ENCODE measurements at places on chromosomes 13 and 19.

- DNase-seq: no peak
Observed at GRCh38 chr19:15285896-15286591, 46.3 kb downstream of the BRD4 start.

GRCh38 chr13:30026093-30026492, 175.7 kb upstream of the UBL3 start:
- no peak for DNase-seq

DNA sequence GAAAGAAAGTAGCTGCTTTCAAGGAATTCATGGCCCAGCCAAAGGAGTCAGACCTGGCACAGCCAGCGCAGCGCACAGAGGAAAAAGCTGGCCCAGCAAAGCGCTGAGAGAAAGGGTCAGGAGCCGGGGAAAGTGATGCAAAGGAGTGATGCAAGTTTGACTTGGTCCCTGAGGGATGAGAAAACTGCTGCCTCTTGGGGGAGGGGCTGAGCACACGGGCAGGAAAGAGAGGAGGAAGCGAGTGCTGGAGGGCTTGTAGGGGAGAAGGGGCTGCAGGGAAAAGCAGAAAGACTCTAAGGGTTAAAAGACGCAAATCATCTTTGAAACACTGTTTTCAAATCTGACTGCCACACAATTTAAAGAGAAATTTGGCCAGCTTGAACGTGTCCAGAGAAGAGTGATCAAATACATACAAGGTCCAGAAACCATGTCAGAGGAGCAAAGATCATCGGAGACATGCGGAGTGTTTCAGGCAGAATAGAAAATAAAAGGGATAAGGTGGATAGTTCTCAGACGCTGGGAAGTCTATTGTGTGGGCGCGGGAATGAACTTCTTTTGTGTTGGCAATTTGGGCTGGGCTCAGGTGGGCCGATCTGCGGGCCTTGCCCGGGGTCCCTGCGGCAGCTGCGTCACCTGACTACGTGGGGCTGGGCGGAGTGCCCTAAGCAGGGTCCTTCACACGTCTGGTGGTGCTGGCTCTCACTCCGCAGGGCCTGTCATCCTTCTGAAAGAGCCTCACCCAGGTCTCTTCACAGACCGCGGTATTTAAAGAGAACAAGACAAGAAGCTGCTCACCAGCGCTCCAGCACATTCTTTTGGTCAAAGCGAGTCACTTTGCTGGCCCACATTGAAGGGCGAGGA, 18.1 kb downstream of the N4BP2L1 start:
- peak; percentile 73 for DNase-seq

GRCh38 chr13:113854238-113855011, 9.5 kb downstream of the GAS6 start:
- DNase-seq: no peak

- peak; percentile 88 for DNase-seq
Observed at GRCh38 chr19:1250437-1251260, 2.3 kb downstream of the MIDN start.

DNA sequence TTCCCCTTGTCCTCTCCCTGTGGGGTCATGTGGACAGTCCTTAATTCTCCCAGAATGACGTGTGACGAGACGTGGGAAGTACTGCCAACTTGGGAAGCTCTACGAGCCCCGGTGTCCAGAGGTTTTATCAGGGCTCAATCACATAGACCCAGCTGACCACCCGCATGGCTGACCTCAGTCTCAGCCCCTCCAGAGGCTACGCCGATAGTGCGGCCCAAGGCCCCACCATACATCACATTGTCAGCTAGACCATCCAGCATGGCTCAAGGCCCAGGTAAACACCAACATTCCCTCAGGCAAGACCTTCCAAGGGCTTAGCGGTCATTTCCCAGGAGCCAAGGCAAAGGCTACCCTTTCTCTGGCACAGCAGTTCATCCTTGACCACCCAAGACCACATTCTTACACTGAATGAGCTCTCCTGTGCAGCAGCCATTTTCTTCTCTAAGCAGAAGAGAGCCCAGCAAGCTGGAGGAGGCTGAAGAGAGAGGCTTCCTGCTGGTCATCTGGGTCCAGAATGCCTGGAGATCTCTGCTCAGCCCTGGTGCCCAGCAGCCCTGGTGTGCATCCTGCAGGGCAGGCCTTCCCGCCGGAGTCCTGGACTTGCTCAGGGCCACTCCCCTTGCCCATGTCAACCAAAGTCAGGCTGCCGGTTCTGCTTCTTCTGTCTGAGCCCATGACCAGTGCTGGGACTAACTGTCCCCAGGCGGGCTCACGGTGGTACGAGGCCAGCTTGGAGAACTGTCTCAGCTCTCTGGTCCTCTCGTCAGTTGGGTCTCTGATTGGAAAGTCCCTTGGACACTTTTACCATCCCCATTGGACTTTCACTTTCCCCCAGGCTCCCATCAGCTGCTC, 7.9 kb upstream of the F10 start:
- DNase-seq: no peak

DNA sequence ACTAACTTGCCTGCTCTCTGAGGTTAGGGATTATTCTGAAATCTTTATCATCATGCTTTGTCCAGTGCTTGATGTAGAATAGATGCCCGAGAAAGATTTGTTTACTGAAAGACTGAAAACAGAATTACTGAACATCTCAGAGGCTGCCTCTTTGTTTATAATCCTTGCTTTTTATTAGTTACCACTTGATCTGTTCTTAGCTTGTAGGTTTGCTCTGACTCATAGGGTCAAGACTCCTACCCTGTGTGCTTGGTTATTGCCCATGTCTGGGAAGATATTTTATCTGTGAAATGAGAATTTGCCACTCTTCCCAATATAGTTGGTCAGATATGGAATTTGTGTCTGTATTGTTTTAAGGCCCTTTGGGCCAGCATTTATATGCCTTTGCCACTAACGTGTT, 675.3 kb downstream of the DIAPH3 start:
- DNase-seq: no peak

GRCh38 chr19:11138601-11139300, 16.8 kb downstream of the SPC24 start:
- DNase-seq: peak; percentile 88

DNA sequence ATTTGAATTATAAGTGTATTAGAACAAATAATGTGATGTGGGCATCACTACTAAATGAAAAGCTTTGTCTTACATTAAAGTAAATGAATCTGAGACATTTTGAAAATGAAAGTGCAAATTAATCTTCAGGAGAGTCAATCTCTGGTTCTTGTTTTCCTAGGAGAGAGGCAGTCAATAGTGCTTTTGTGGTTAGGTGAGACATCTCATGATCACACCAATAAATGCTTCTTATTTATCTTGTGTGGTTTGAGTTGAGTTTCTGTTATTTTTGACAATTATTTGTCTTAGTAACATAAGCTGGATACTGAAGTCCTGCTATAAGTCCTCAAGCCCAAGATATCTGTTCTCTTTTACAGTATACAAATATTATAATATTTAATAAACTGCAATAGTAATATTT, 1378.0 kb upstream of the PCDH9 start:
- no peak for DNase-seq

GRCh38 chr13:24512197-24512907, at the start of gene PARP4:
Gene PARP4 (minus strand): TSS chr13:24512778. CDS start chr13:24503776, 9,002 bp downstream.
- DNase-seq: peak; percentile 91

DNA sequence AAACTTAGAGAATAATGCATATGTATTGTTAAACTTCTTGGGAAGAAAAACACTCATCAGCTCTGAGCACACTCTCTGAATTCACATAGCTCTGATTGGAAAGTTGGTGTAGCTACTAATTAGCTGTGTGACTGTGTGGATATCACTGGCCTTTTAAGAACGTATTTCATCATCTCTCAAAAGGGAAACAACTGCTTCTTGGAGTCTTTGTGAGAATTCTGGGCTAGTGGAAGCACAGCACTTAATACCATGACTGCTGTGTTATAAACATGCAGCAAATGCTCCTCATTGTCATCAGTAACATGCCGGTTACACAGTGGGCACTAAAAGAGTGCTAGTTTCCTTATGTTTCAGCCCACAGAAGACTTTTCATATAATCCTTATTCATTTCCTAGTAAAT, 220.9 kb upstream of the CSNK1A1L start:
- no peak for DNase-seq

- DNase-seq: no peak
Observed at GRCh38 chr13:37456506-37456905, 142.1 kb downstream of the POSTN start.

DNA sequence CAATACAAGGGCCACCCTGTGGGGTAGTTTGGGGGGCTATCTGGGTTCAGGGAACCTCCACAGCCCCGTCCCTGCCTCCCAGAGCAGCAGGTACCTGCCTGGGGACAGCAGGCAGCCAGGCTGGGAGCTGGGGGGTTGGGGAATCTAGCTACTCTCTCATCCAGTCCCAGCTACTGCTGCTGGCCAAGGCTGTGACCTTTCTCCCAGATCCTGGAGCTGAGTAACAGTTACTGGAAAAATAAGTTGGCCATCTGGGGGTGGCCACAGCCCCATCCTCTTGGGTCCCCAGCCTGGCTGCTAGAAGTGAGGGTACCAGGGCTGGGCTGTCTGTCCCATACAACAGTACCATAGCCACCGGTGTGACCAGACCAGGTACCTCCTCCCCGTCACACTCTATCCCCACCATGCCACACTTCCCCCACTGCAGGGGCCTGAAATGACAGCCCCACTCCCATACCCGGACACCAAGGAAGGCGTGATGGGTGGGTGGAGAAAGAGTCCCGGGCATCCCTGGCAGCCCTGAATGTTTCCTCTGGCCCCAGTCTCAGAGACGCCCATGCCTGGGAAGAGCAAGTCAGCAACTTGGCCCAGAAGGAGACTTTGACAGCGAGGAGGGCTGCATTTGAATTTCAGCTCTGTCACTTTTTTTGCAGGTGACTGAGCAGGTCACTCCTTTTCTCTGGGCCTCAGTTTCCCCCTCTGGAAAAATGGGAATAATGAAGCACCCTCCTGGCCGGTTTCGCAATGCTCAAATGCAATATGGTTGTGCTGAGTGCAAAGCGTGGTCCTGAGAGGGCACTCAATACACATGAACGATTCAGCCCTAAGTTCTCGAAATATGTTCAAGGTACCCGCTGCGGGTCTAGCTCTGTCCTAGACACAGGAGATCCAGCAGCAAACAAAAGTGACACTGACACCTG, 30.7 kb upstream of the NFIC start:
- peak; percentile 83 for DNase-seq

- DNase-seq: no peak
Observed at GRCh38 chr13:21079761-21080592, 18.6 kb upstream of the LATS2 start.

- DNase-seq: no peak
Observed at GRCh38 chr19:50695251-50696093, 24.1 kb downstream of the SHANK1 start.

DNA sequence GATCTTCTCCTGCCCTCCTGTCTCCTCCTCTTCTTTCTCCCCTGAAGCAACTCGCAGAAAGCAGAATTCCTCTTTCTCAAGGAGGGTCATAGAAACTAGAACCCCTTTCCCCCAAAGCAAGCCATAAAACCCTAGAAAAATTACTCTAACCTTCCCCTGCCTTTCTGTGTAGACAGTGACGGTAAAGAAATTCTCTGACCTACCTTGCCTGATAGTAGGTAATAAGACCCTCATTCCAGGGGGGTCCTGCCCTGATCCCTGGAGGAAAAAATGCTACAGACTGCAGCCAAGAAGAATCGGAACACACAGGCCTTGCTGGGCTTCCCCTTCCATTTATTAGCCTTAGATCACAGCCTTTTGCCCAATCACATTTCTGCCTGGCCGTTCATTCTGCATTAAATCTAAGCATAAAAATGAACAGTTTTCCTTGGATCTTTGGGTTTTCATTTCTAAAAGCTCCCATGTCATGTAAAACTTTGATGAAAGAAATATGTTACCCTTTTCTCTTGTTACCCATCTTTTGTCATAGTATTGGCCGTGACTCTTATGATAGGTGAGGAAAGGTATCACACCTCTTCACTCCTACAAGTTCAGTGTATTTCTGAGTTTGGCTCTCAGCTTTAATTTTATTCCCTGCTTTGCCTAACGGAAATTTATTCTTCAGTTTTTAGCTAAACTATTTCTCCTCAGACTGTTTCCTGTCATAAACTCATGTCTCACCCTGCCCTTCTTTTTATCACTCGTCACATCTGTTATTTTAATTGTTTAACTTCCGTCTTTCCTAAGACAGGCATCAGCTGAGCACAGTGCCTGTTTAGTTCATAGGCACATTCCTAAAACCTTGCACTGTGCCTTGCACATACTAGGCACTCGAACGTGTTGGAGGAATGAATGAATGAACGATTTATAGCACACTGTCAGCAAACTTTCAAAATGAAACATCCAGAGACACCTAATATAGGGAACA, 20.4 kb upstream of the CPB2 start:
- DNase-seq: no peak

- DNase-seq: no peak
Observed at GRCh38 chr19:4399812-4400134, 574 bp downstream of the SH3GL1 start.

- DNase-seq: no peak
Observed at GRCh38 chr13:87244256-87244890, 426.8 kb upstream of the SLITRK5 start.

DNA sequence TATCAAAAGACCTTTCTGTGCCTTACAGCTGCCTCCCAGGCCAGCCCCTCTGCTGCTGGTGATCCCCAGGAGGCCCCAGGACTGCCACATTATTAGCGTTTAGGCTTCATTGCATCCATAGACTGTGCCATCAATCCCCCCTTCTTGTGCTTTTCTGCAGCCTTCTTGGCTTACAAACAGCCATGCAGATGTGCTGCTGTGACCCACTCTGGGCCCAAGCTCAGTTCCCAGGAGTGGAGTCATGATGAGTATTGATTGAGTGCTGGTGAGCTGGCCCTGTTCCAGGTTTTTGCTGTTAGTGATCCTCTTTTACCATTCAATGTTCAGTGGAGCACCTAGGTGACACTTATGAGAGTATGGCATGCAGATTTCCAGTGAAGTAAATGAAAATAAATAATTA, 59.9 kb upstream of the SLAIN1 start:
- no peak for DNase-seq

DNA sequence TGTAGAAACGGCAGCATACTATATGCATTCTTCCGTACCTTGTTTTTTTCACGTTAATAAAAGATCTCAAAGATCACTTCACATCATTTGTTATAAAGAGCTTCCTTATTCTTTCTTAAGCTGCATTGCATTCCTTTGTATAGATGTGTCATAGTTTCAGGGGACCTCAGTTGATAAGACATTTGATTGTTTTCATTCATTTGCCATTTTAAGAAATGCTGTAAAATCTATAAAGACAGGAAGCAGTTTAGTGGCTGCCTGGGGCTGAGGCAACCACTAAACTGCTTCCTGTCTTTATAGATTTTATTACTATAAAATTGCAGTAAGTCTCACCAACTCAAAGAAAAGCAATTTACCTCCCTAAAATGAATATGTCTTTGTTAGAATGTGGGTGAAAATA, 59.4 kb downstream of the ZDHHC20 start:
- DNase-seq: no peak

DNA sequence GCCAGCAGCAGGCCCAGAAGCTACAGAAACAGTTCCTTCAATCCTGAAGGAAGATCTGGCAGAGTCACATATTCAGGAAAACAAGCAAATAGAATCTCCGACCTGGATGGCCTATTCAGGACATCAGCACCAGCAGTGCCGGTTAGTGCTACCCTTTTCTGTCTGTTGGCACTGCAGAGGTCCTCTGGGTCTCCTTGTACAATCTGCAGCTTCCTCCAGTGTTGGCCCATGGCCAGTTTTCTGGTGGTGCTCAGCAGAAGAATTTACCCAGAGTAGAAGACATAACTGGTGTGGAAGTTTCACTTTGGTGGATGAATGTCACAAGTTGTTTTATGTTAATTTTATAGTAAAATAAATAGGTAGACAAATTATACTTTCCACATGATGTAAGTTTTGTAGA, 498.1 kb downstream of the COG6 start:
- DNase-seq: no peak

All from Right ventricle myocardium inferior (tissue), 1 donor.